ENCODE measurements at places on chromosomes 12 and 14.

DNA sequence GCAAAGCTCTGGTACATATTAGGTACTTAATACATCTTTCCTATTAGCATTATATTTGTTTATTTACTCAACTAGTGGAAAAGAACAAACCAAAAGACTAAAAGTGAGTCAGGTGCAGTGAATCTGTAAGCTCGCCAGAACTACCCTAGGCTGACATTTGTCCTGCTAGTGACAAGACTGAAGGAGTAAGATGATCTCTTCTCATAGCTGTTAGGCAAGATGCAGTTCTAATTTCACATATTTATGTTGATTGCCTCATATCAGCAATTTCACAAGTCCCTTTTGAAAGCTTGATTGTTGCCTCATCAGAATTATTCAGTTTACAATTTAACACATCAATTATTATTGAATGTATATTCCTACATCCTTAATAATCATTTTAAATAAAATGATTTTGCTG lies 293.0 kb upstream of the NAV3 start:
- no peak for DNase-seq

DNA sequence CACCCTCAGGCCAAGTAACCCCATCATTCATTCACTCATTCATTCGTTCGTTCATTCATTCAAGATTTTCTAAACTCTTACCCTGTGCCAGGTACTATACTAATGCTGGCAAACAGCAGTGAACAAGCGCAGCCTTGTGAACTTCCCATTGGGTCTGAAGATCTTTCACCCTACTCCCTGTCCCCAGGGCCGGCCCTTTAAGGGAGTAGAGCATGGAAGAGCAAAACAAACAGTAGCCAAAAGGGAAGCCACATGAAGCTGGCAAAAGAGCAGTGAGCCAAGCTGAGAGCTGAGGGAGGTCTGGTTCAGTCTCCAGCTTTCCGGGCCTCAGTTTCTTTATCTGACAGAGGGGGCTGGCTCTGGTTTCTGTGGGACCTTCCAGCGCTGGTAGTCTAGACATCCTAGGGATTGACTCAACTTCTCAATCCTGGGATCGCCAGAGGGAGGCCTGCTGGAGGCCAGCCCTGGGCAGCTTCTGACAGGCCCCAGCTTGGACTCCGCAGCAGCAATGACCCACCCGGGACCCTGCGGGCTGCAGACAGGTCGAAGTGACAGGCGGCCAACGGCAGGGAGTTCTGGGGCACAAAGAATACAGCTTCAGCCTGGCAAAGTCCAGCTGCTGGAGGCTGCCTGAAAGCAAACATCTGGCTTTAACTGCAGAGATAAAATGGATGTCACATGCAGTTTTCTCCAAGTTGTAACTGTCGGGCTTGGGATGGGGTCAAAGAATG lies 27.1 kb downstream of the ACTN1 start:
- no peak for DNase-seq

GRCh38 chr12:123951467-123951866 lies 21.2 kb downstream of the CCDC92 start:
- no peak for DNase-seq

GRCh38 chr14:54567639-54568561 lies 972 bp downstream of the SAMD4A start:
- DNase-seq = peak; percentile 55

- DNase-seq = no peak
Measured at GRCh38 chr12:52907092-52907810, 2.4 kb upstream of the KRT8 start.

- no peak for DNase-seq
Measured at GRCh38 chr12:3684449-3685051, 68.4 kb downstream of the CRACR2A start.

- no peak for DNase-seq
Measured at GRCh38 chr14:105062048-105062433, 3.2 kb downstream of the GPR132 start.

DNA sequence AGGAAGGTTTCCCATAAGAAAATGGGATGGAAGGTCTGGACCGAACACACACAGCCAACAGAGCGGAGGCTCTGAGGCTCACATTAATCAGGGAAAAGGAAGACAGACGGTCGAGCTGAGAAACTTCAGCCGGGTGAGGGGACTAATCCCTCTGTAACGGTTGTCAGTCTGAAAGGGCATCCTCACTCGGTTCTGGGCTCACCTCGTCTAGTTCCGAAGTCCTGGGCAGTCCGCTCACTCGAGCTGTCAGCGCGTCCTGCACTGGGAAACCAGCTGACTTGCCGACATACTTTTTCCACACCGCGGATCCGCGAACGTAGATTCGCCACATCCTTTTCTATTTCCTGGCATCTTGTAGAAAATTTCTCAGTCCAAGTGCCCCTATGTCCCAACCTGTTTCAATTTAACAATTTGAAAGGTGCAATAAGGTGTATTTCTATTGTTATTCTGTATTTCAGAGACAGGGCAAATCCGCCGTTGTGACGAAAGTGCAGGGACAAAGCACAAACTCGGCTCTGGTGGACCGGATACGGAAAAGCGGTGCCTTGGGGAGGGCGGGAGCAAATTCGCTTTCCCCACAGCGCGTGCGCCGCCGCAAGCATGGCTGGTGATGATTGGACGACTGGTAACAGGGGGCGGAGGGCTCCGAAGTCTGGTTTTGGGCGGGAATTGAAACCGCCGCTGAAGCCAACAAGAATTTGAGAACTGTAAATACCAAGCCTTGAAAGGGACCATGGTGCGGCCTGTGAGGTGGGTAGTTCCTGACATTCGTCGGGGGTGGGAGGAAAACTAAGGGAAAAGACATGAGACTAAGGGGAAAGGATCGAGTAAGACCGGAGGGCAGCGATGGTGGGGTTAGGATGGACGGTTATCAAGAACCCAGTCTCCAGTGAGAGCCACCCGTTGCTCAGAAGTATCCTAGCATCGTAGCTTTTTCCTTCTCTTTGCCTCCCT lies at the start of gene RAD51AP1:
RAD51AP1 (plus strand) TSS at position 684 of the 954 bp plus-strand sequence; CDS start at position 734, 50 bp downstream.
- DNase-seq = peak; percentile 85

- no peak for DNase-seq
Measured at GRCh38 chr12:8834230-8834629, 11.8 kb downstream of the A2ML1 start.

DNA sequence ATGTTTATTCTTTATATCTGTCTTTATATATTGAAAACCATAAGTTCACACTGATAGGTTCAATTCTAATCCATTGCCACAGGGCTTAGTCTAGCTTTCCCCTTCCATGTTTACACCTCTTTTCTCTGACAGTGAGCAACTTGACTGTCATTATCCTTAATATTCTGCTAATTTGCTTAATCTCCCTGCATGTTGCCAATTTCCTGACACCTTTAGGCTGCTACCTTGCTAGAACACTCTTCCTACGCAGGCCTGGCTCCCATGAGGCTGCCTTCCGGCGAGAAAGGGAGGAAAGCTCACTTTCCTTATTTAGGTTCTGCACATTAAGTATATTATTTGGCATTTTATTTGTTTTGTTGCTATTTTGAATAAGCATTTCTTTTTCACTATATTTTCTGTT lies 12.8 kb upstream of the FRS2 start:
- DNase-seq = no peak

DNA sequence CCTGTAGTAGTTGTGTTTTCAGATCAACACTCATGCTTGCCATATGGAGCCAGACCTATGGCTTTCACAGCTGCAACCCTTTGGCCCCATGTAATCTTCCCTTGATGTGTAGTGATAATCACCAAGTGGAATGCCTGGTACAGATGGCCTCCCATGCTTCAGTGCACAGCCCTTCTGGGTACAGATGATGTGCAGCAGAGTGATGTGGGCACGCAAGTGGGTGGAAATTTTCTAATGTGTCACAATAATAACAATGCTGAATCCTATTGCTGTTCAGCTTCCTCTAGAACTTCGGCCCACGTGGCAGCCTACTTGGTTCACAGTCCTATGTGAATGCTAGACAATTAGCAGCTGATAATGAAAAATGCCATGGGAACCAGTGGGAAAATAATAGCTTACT lies 188.1 kb downstream of the SNAPC1 start:
- no peak for DNase-seq

DNA sequence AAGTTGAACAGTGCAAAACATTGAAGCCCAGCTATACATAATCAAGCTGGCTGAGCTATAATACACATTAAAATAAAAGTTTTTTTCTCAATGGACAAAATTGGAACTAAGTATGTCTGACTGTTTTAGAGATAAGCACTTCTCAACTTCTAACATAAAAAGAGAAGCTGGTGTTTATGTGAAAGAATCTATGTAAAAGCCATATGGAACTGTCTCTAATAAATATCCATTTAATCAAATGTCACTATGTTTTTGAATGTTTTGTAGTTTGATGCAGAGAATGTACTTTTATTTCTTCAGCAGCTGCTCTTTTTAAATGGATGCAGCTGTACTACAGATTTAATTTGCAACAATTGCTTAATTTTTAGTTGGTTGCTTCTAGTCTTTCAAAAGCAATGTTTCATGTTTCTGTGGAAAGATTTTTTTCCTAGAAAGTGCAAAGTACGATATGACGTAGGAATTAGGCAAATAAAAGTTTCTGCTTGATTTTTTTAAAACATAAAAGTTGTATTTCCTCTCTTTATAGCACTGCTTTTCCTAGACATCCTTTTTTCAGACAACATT lies 114.2 kb downstream of the PDE3A start:
- DNase-seq = no peak

GRCh38 chr12:124769163-124769530 lies 94.5 kb downstream of the SCARB1 start:
- DNase-seq = no peak

- DNase-seq = no peak
Measured at GRCh38 chr12:2287589-2287988, 234.8 kb downstream of the CACNA1C start.

GRCh38 chr12:18431771-18432170 lies 170.5 kb downstream of the PIK3C2G start:
- DNase-seq = no peak

- no peak for DNase-seq
Measured at GRCh38 chr14:104103061-104103445, 17.6 kb downstream of the ASPG start.

- no peak for DNase-seq
Measured at GRCh38 chr12:40207551-40207950, 17.2 kb upstream of the LRRK2 start.

DNA sequence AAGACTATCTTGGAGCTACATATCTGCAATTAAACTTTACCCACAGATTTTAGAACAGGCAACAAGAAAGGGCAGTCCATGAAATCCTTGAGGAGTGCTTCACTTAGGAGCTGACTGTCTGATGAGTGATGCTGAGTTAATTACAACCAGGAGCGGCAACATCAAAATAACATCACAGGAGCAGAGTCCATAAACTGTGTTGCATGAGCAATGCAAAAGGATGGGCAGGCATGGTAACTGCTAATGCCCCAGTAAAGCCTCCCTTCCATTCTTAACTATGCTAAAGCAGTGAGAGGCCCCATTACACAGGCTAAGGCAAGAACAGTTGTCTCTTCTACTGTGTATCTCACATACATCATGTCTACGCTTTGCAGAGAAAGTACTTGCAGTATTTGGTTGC lies 156.6 kb downstream of the PAX9 start:
- no peak for DNase-seq

DNA sequence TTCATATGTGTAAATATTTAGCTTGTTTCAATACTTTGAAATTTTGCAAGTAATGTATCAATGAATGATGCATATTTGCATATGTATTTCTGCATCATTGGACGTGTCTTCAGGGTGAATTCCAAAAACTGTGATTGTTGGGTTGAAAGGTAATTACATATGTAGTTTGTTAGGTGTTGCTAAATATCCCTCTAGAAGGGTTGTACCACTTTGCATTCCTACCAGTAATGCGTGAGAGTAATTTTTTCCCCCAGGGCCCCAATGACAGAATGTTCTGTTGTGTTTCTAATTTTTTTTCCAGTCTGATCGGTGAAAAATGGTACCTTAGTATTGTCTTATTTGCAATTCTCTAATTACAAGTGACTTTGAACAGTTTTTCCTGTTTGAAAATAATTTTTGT lies 408.9 kb downstream of the NAV3 start:
- DNase-seq = no peak

- no peak for DNase-seq
Measured at GRCh38 chr14:69613312-69614073, 2.1 kb downstream of the SUSD6 start.

DNA sequence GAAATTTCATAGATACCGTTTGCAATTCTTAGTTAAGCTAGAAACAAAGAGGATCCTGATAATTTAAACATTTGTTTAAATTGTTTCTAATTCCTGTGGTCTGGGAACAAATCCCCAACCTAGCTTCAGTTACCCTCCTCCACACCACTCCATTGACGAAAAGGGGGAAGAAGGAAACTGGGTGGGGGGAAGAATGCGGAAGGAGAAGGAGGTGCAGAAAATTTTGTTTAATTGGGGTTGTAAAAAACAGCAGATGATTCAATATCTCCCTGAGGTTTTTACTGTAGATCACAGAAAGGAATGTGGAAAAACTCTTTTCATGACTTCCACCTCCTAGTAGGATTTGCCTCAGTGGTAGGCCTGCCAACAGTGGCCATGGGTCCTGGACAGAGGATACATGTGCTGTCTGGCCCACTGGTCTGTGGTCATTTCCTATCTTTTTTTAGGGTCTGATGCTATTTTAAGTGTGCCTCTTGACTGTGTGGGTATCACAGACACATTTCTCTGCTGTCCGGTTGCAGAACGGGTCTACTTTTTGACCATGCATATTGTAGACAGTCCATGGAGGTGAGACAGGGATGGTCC lies 122.9 kb upstream of the PCED1B start:
- no peak for DNase-seq

DNA sequence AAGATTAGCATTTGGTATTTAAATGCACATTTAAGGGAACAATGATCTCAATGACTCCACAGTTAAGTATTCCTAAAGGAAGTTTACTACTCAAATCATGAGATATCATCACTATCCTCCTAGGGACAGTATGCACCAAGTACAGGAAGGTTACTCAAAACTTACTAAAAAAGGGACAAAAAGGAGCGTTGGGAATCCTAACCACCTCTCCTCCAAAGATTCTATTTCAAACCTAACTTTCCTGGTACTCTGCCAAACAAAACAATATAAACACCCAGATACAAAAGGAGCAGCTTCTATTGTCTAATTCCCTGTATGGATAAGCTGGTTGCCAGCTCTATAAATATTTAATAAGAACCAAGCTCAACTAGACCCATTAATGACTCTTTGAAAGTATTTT lies 377.7 kb downstream of the NUAK1 start:
- DNase-seq = no peak

GRCh38 chr12:52156757-52157565 lies 34.9 kb downstream of the KRT80 start:
- peak; percentile 50 for DNase-seq

GRCh38 chr12:51793201-51793600 lies 55.3 kb downstream of the FIGNL2 start:
- no peak for DNase-seq

GRCh38 chr12:93743999-93744689 lies 67.0 kb downstream of the CRADD start:
- no peak for DNase-seq

DNA sequence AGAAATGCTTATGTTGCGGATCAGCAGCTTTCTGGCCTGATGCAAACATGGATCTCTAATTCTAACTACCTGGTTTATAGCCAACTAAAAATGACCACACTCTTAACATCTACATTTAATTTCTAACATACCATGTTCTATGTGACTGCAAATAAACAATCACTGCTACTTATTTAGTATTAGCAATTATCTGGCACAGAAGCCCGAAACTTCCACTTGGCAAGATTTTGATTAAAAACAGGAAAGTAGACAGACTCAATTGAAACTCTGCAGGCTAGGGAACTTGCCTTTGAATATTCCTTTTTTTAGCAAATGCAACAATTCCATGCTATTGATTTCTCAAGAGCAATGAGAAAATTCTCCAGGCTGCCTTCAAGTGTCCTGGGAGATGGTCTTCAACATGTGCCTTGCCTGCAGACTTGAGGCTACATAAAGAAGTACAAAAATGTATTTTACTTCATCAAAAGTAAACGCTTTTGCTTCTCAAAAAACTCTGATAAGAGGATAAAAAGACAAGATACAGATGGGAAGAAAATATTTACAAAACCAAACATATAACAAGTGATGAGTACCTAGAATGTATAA lies 9.1 kb upstream of the TMCC3 start:
- no peak for DNase-seq

Measured in anterior cingulate cortex (tissue), 58 donors.